ENCODE measurements at places on chromosomes 16 and 17.

- no peak overlapping the region for H3K4me3 ChIP-seq
- no peak for DNase-seq
- no peak overlapping the region for H3K27ac ChIP-seq
These were observed 8.8 kb upstream of the CEP20 start for GRCh38 chr16:15897121-15897780.

DNA sequence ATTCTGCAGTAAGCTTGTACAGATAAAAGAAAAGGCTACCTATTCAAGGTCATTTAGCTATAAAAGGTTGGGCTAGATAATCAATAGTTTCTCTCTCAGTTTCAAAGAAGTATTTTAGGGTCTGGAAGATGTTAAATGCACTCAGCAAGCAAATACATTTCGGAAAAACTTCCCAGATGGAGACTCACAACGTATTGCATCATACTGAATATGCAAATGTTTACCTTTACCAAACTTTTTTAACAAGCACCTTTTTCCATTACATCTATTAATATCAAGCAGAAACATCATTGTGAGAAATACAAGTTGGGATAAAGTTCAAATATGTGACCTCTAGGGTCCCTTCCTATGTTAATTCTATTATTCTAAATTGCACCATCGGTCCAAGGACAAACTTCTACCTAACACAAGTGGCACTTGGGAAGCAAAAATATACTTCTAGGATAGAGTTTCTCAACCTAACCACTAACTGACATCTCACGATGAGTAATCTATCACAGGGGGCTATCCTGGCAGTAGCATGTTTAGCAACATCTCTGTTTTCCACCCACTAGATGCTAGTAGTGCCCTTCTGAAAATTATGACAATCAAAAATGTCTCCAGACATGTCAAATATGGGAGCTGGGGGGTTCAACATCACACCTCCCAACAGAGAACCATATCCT lies 14.5 kb downstream of the KANSL1 start:
- DNase-seq: no peak
- H3K4me1 ChIP-seq: peaks cover 55% of the 10 kb centered on the region
- H3K27ac ChIP-seq: peak overlapping the region; percentile 35
- H3K4me3 ChIP-seq: no peak overlapping the region

GRCh38 chr17:15184872-15185624 lies 80.1 kb downstream of the PMP22 start:
- H3K27ac ChIP-seq: no peak overlapping the region
- no peaks in the 10 kb centered on the region for H3K27me3 ChIP-seq
- no peak for DNase-seq
- H3K4me3 ChIP-seq: no peak overlapping the region

DNA sequence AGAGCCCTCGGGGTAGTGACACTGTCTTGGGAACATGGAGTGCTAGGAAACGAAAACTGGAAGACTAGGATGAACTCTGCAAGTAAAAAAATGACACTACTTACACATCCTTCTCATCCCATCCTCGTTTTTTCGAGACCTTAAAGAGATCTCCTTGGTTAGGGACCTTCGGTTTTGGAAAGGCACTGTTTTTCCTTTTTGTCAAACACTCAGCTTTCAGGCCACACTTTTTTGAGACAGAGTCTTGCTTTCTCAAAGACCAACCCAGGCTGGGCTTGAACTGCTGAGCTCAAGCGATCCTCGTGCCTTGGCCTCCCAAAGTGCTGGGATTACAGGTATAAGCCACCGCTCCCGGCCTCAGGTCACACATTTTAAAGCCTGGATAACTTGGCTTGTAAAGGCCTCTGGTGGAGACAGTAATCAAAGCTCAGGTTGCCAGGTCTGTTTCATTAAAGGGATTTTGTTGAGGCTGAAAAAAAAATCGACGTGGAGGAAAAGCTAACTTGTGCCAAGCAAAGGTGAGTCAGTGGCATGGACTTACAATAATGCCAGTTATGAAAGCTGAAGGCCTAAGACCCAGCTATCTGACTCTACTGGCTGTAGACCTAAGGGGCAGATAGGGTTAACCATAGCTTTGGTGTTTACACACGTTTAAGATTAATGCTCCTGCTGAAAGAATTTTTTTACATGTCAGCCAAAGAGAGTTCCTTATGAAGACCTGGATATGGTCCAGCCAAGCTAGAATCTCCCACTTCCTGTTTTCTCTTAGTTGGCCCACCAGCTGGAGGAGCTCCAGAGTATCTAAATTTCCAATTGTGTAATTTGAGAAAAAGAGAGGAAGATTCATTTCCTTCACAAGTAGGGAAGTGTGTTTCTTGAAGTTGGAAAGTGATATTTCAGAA lies 823 bp downstream of the NBR1 start:
- no peak for DNase-seq
- H3K36me3 ChIP-seq: no peaks in the 10 kb centered on the region
- no peaks in the 10 kb centered on the region for H3K27me3 ChIP-seq
- H3K27ac ChIP-seq: peak overlapping the region; percentile 87

GRCh38 chr17:78759203-78759968 lies 22.7 kb downstream of the CYTH1 start:
- DNase-seq: peak; percentile 84
- H3K4me3 ChIP-seq: no peak overlapping the region
- H3K4me1 ChIP-seq: peaks cover 42% of the 10 kb centered on the region

- no peaks in the 10 kb centered on the region for H3K27me3 ChIP-seq
- H3K4me3 ChIP-seq: no peak overlapping the region
- H3K27ac ChIP-seq: no peak overlapping the region
- no peaks in the 10 kb centered on the region for H3K36me3 ChIP-seq
These were observed 19.4 kb upstream of the PMP22 start for GRCh38 chr17:15284537-15284936.

GRCh38 chr17:75345514-75346167 lies 56.4 kb upstream of the SLC25A19 start:
- no peak for DNase-seq
- H3K36me3 ChIP-seq: no peaks in the 10 kb centered on the region
- H3K4me1 ChIP-seq: peaks cover 15% of the 10 kb centered on the region
- H3K27ac ChIP-seq: no peak overlapping the region
- H3K27me3 ChIP-seq: no peaks in the 10 kb centered on the region

GRCh38 chr16:19933740-19934139 lies 49.1 kb upstream of the GPRC5B start:
- H3K4me3 ChIP-seq: no peak overlapping the region
- no peak for DNase-seq
- H3K27me3 ChIP-seq: no peaks in the 10 kb centered on the region
- H3K36me3 ChIP-seq: no peaks in the 10 kb centered on the region
- no peaks in the 10 kb centered on the region for H3K4me1 ChIP-seq
- H3K27ac ChIP-seq: no peak overlapping the region

DNA sequence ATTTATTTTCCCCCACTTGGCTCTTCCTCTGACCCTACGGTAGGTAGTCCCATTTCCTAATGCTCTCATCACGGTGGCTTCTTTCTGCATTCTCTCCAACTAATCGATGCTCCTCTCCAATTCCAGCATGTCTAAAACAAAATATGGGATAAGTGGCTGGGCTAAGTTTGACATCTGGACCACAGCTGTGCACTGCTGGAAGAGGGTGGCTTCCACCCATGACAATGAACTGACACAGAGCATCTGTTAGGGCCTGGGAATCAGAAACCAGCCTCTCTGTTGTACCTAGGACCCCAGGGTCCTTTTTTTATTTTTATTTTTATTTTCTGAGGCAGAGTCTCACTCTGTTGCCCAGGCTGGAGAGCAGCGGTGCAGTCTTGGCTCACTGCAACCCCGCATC lies 29.0 kb upstream of the SLC39A11 start:
- H3K4me3 ChIP-seq: no peak overlapping the region
- H3K4me1 ChIP-seq: no peaks in the 10 kb centered on the region
- no peaks in the 10 kb centered on the region for H3K27me3 ChIP-seq
- no peak overlapping the region for H3K27ac ChIP-seq
- H3K36me3 ChIP-seq: no peaks in the 10 kb centered on the region

DNA sequence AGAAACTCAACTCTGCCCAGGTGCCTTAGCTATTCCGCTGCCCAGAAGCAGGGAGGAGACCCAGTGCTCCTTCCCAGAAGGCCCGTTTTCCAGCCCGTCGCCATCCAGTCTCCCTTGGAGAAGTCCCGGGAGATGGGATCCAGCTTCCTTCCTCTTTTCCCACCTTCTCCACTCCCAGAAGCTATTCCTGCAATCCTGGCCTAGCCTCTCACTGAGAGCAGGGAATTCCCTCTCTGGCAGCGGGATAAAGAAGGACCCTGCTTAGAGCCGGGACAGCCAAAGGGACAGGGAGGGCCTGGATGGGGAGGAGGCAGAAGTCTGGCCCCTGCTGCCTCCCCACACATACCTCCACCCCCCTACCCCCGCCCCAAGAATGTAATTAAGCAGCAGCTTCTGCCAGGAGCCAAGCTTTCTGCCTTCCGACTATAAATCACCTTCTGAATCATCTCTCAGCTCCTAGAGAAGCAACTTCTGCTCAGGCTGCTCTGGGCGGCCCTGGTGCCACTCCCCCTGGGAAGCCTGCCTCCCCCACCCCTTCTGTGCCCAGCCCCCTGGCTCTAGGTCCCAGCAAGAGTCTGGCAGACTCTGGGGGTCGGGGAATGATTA lies 6.4 kb downstream of the WNT3 start:
- H3K27ac ChIP-seq: no peak overlapping the region
- H3K4me3 ChIP-seq: no peak overlapping the region
- H3K4me1 ChIP-seq: no peaks in the 10 kb centered on the region
- no peaks in the 10 kb centered on the region for H3K36me3 ChIP-seq

DNA sequence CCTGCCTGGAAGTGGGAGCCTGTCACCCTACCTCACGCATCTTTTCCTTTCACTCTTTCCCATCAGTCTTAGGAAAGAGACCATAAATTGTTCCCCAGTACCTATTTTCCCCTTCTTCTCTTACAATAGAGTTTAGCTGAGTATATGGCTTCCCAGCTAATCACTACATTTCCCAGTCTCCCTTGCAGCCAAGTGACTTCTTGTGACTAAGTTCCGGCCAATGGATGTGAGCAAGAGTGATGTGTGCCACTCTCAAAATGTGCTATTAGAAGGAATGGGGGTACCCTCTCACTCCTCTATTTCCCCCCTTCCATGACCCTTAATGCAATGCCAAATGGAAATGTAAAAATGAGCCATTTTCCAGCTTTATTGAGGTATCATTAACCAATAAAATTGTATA lies 8.2 kb upstream of the PYY start:
- H3K27ac ChIP-seq: no peak overlapping the region
- no peak for DNase-seq
- no peaks in the 10 kb centered on the region for H3K36me3 ChIP-seq
- no peak overlapping the region for H3K4me3 ChIP-seq
- no peaks in the 10 kb centered on the region for H3K27me3 ChIP-seq
- H3K4me1 ChIP-seq: no peaks in the 10 kb centered on the region

DNA sequence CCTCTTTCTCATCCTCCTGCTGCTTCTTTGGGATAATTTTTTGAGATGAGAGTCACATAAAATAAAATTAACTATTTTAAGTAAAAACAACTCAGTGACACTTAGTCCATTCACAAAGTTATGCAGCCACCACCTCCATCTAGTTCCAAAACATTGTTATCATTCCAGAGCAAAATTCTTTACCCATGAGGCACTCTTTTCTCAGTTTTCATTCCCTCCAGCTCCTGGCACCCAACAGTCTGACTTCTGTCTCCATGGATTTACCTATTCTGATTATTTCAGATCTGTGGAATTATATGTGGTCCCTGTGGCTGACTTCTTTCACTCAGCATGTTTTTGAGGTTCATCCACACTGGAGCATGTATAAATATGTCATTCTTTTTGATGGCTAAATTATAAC lies 239.9 kb upstream of the DYNLRB2 start:
- no peak overlapping the region for H3K27ac ChIP-seq
- no peaks in the 10 kb centered on the region for H3K4me1 ChIP-seq
- no peaks in the 10 kb centered on the region for H3K36me3 ChIP-seq
- no peak overlapping the region for H3K4me3 ChIP-seq
- DNase-seq: no peak

DNA sequence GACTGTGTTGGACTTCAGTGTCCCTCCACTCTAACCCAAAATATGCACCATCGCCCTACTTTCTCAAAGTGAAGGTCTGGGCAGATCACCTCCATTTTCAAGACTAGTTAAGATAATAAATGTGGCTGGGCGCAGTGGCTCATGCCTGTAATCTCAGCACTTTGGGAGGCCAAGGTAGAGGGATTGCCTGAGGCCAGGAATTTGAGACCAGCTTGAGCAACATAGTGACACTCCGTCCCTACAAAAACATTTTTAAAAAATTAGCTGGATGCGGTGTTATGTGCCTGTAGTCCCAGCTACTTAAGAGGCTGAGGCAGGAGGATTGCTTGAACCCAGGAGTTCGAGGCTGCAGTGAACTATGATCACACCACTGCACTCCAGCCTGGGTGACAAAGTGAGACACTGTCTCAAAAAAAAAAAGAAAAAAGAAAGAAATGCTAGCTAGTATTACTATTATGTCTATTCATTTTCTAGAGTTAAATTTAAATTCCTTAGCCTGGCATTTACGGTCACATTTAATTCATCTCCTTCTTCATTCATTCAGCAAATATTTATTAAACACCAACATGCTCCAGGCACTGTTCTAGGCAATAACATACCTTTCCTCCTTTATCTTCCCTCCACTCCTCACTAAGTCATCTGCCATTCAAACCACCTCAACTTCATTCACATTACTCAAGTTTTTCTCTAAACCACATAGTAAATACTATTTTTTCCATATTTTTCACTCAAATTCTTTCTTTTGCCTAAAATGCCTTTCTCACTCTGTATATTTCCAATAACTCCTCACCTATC lies 96.1 kb upstream of the XYLT1 start:
- no peak for DNase-seq
- H3K4me1 ChIP-seq: no peaks in the 10 kb centered on the region
- H3K27ac ChIP-seq: no peak overlapping the region
- H3K4me3 ChIP-seq: no peak overlapping the region

DNA sequence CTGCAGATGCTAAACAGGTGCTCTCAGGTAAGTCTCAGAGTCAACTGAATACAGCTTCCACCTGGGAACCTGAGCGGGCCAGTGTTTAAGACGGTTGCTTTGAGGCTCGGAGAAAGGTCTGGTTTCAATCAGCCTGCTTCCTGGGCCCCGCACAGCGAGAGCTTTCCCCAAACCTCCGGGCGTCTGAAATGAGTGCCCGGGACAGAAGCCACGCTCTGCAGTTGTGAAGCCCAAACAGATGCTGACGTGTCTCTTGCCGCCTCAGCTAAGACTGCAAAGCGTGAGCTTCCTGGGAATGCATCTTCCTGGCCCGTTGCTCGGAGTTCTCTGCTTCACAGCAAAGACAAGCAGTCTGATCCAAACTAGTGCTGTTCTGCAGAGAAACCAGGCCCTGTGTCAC lies 36.7 kb downstream of the PLXDC1 start:
- no peaks in the 10 kb centered on the region for H3K4me1 ChIP-seq
- H3K36me3 ChIP-seq: no peaks in the 10 kb centered on the region
- H3K27me3 ChIP-seq: no peaks in the 10 kb centered on the region
- no peak for DNase-seq

All from pancreas (tissue), 10 donors.